Spinal cord (tissue), 10 donors: ENCODE measurements at places on chromosomes 7 and 10.

GRCh38 chr7:155953781-155954549 is 141.7 kb upstream of the SHH start:
- DNase-seq = no peak

DNA sequence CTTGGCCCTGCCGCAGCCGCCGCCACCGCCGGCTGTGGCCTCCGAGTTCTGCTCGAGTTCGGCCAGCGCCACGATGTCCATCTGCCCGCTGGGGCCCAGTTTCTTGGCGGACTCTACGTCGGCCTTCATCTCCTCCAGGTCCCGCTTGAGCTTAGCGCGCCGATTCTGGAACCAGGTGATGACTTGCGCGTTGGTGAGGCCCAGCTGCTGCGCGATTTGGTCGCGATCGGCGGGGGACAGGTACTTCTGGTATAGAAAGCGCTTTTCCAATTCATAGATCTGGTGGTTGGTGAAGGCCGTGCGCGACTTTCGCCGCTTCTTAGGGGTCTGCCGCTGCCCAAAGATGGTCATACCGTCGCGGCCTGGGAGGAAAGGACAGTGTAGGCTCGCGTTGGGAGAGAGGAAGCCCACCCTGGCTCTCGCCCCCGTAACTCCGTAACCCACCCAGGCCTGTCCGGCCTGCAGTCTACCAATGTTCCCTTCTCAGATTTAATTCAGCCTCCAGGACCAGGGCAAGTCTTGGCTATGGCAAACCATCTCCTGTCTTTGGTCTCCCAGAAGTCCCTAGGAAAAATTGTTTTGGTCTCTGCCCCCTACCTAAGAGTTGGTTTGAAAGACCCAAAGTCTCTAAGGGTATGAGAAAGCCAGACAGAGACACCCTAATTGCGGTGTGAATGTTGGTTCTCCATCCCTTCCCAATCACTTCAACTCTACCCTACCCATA is 1.7 kb downstream of the LBX1 start:
- DNase-seq = peak; percentile 26

DNA sequence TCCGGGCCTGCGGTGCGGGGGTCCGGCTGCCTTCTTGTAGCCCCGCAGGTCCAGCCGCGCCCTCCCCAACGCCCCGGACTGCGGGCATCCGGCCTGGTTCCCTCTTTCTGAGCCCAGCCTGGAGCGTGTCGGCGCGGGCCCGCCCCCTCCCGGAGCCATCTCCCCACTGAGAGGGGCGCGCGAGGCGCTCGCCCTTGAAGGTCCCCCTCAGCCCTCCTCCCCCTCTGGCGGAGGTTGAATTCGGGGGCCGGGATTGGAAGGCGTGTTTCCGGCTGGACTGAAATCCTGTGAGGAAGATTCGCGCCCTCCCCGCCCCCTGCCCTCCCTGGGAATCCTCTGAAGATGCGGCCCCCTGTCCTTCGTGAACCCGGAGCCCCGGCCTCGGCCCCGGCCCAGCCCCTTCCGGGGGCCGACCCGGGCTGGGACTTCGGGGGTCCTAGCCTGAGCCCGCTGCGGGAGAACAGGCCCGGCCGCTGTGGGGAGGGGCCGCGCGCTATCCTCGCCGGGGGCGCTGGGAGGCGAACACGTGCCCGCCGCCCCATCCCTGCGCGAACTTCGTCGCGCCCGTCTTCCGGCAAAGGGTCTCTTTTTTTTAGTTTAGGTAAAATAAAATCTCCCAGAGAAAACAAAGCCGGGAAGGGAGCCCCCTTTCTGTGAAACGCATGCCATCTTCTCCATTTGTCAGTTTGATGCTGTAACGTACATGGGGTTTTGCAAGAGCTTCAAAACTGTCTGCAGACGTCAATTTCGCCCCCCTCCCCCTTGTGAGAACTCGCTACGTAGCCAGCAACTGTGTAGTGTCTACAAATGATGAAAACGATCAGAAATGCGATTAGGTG is 636 bp downstream of the PDCD4 start:
- peak; percentile 67 for DNase-seq

DNA sequence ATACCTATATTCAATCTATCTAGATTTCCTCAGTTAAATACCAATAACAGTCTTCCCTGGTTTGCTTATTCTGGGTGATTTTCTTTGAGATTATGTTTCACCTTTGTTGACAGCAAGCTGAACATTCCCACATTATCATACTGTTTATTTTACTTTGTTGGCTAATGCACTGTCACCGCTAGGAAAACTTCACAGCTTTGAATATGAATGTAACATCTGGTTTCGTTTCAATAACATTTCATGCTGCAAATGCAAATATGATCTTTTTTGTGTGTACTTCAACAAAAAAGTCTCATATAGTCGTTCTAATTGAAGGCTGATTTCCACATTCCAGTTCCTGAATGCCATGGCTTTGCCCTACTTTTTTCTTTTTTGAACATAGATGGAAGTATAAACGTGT is 946.3 kb upstream of the GHITM start:
- no peak for DNase-seq

DNA sequence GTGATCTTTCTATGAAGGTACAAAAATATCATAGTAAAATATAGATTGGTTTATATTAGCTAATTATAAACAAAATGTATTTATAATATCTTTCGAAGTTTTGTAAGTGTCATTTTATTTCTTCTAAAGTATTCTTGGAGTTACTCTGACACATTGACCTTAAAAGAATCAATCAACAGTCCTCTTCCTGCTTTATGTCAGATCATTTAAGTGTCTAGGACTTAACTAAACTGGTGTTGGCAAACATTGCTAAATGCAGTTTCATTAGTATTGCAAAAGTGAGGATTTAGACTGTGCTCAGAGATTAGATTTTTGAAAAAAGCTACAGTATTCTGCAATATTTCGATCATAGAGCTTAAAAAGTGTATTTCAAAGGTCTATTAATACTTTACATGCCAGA is 10.3 kb downstream of the GLCCI1 start:
- DNase-seq = no peak

GRCh38 chr7:33673029-33673700 is 232.2 kb upstream of the BMPER start:
- DNase-seq = no peak

DNA sequence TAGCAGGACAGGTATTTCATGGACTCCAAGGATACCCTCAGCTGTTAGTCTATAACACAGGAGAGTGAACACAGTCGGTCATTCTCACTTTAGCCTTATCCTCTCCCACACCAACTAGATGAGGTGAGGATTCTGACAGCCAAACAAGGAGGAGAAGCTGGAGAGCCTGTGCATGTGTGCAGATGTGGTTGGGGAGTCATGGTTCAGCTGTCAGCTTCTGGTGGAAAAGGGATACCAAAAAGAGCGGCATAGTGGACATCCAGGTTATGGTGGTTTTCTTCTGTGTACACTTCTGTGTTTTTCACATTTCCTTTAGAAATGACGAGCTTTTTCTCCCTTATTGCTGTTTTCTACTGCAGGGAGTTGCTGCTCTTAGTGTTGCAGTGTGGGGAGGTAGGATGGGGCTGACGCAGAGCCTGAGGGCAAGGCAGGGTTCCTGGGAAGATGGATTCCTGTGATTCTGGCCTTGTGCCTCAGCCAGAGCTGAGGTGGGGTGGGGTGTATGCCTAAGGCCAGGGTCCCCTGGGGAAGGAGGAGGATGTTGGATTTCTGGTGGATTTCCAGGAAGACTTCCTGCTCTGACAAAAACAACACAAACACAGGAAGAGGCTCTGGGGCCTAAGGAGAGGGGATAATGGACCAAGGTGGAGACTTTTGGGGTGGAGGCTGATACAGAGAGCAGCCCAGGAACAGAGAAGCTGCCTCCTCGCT is 26.6 kb downstream of the PLAU start:
- no peak for DNase-seq

DNA sequence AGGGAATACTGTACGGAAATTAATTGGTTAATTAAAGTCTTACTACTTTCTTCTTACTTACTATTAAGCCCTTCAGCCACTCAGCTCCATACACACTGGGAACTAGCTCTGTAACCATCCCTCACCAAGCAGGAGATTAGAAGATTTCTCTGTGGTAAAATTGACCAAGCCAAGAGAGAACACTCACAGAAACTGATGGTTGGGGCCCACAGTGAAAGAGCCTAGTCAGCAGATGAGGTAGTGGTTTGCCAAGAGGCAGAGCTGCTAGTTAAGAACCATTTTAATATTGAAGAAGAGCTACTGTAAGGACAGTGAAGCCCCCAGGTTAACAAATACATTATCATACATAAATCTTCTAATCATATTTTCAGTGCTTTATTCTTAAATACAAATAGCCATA is 21.8 kb upstream of the C10orf53 start:
- no peak for DNase-seq

DNA sequence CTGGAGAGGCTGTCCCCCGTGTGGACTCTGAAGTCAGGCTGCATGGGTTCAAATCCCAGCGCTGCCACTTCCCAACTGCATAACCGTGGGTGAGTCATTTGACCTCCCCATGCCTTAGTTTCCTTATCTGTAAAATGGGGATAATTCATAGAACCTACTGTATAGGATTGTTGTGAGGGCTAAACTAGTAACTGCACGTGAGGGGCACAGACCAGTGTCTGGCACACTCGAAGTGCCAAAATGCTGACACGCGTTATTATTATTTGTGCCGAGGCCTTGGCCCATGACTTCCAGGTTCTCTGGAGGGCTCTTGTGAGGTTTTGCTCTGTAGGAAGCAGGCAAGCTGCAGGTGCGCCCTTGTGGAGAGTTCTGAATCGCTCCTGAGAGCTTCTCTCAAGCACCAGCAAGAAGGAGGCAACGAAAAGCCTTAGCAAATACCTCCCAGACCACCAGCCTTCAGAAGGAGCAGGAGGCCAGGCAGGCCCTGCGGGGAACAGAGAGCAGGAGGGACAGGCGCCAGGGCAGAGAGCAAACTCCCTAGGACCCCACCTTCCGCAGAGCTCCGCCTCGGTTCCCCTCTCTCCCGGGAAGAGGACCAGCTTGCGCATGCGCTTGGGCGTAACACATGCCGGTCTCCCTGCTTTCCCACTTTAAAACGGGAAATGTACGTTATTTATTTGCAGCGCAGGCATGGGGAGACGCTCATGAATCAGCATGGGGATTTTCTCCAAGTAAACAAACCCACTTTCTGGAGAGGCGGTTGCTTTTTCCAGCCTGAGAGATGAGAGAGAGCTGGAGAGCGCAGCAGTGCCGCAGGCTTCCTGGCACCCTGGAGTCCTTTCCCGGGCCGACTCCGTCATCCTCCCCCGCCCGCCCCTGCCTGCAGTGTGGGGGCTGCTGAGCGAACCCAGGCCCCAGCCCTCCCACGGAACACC is 39.6 kb downstream of the SORCS3 start:
- DNase-seq = peak; percentile 54

- DNase-seq = no peak
These were observed 2.3 kb downstream of the ATXN7L1 start for GRCh38 chr7:105874055-105874454.

- DNase-seq = no peak
These were observed 59.4 kb upstream of the EMX2 start for GRCh38 chr10:117483056-117483590.

GRCh38 chr7:80385508-80385907 is 126.4 kb downstream of the GNAT3 start:
- DNase-seq = no peak

DNA sequence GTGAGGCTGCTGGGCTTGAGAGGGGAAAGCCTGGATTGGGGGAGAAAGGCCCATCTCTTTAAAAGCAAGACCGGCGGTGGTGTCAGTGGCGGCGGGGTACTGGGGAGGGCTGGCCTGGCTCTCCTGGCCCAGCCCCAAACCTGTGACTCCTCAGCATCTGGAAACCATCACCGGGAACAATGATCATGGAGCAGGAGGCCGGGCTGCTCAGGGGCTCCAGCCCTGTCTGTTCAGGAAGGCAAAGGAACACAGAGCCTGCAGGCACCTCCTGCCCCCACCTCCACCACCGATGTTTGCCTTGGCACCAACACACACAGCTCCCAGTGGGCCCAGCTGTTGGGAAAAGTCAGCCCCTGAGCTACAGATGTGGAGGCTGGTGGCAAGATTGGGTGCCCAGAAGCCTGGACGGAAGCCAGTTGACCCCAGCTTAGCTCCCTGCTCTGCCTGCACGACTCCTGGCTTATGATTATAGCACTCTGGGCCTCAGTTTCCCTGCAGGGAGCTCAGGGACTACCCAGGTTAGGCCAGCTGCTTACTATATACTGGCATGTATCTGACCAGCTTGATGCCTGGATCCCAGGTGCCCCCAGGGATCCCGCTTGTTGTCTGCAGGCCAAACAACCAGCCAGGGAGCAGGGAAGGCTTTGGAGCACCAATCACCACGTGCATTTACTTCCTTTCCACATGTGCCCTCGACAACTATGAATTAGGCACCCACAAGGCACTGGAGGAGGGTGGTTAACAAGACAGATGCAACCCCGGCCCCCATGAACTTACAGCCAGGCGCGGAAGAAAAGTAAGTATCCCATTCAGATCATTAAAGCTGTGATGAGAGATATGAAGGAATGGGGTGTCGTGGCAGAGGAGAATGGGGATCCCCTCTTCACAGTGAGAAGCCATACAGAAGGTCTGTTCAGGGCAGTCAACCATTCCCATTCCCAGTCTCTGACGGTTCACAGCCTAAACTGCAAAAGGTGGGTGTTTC is 37.3 kb downstream of the ZCCHC24 start:
- no peak for DNase-seq

DNA sequence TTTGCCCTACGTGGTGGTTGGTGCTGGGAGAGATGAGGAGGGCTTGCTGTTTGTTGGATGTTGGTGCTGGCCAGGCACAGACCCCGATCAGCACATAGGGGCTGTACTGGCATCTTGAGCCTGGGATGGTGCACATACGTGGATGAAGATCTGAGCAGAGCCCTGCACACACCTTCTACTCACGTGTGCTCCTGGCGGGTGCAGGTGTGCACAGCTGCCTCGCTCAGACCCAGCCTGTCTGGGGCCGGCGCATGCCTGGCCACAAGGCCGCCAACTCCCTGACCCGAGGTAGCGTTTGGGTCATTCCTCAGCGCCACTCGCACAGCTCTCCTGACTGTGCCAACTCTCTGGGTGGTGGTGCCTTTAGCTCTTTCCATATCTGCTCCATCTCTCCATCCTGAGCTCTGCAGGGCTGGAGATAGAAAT is 18.6 kb downstream of the PALD1 start:
- no peak for DNase-seq

DNA sequence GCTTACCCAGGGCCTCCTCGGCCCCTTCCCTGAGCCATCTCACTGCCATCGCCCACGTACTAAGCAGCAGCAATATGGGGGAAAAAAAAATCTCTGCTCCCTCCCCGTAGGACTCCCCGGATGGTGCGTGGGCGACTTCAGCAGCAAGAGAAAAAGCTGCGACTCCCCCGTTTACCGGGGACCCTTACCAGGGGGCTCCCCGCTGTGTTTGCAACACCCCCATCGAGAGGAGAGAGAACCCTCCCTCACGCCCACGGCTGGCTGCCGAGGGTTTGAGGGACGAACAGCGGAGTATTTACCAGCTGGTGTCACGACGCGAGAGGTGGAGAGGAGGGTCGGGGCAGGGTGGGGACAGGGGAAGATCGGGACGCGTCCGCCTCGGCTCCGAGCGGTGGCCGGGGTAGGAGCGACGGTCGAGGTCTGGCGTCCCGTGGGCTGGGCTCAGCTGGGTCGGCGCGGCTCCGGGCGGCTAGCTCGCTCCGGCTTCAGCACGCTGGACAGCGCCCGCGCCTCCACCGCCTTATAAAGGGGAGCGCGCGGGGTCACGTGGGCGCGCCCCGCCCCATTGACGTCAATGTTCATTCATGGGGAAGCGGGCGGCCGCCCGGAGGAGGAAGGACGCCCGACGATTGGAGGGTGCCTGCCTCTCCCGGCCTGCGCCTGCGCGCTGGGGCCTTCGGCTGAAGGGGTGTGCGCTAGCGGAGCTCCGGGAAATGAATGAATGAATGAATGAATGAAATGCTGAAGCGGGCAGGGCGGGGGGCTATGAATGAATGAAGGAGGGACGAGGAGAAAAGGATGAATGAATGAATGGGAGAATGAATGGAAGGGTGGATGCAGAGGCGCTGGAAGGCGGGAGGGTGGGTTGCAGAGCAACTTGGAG is at the start of gene VGF:
Gene VGF, minus strand, starts transcription at position 495 of the 883 bp plus-strand sequence. CDS start 726 bp downstream, outside the sequence.
- DNase-seq = peak; percentile 99

- DNase-seq = no peak
These were observed 19.9 kb downstream of the ATAD1 start for GRCh38 chr10:87798082-87798481.
